ENCODE measurements at places on chromosomes 2 and 18. TPM values are rescaled to one million over a fixed set of nuclear protein-coding genes. Genes with fewer than 3 reads are reported as not detected.

SLC14A1 gene
- 3.6 TPM for total RNA-seq

KIF3C gene
- total RNA-seq, result 3.1 TPM

PLCL1 gene
- total RNA-seq, result 2.0 TPM

EPB41L3 gene
- 22.1 TPM for total RNA-seq

ARHGAP28 gene
- 16.5 TPM for total RNA-seq

FAM228A gene
- not detected for total RNA-seq

CROCC2 gene
- not detected for total RNA-seq

NYAP2 gene
- not detected for total RNA-seq

PROKR1 gene
- total RNA-seq, result not detected

CFAP221 gene
- 21.5 TPM for total RNA-seq

HTR2B gene
- not detected for total RNA-seq

GKN2 gene
- not detected for total RNA-seq

GPR17 gene
- total RNA-seq, result not detected

FAM237A gene
- total RNA-seq, result not detected

PAX8 gene
- 2.3 TPM for total RNA-seq

MARCO gene
- total RNA-seq, result not detected

SOCS6 gene
- total RNA-seq, result 17.9 TPM

CLHC1 gene
- 19.7 TPM for total RNA-seq

ZBTB7C gene
- 2.3 TPM for total RNA-seq

HRH4 gene
- total RNA-seq, result not detected

CGREF1 gene
- total RNA-seq, result 1.0 TPM

C2orf72 gene
- total RNA-seq, result 14.5 TPM

ACADL gene
- total RNA-seq, result 56.6 TPM

PCARE gene
- total RNA-seq, result not detected

TGOLN2 gene
- total RNA-seq, result 69.9 TPM

FABP1 gene
- total RNA-seq, result not detected
